ENCODE measurements at places on chromosomes 1 and 21. TPM values are rescaled to one million over a fixed set of nuclear protein-coding genes. Genes with fewer than 3 reads are reported as not detected.

The GART gene
- 44.7 TPM for polyA plus RNA-seq

The TMEM240 gene
- polyA plus RNA-seq = not detected

The PTGFR gene
- polyA plus RNA-seq = not detected

The ADAM30 gene
- not detected for polyA plus RNA-seq

The PRAMEF4 gene
- polyA plus RNA-seq = not detected

The KCTD3 gene
- 1.3 TPM for polyA plus RNA-seq

The TPTE gene
- not detected for polyA plus RNA-seq

The HAO2 gene
- polyA plus RNA-seq = not detected

The C1QC gene
- polyA plus RNA-seq = not detected

The GUCA2B gene
- polyA plus RNA-seq = not detected

The DPYD gene
- polyA plus RNA-seq = 3.8 TPM

The RNU1-4 gene
- polyA plus RNA-seq = not detected

The SYPL2 gene
- not detected for polyA plus RNA-seq

The APOBEC4 gene
- polyA plus RNA-seq = not detected
